ENCODE measurements at places on chromosomes 11 and 22.

GRCh38 chr22:43325176-43325575 is 18.0 kb downstream of the SCUBE1 start:
- DNase-seq: no peak

DNA sequence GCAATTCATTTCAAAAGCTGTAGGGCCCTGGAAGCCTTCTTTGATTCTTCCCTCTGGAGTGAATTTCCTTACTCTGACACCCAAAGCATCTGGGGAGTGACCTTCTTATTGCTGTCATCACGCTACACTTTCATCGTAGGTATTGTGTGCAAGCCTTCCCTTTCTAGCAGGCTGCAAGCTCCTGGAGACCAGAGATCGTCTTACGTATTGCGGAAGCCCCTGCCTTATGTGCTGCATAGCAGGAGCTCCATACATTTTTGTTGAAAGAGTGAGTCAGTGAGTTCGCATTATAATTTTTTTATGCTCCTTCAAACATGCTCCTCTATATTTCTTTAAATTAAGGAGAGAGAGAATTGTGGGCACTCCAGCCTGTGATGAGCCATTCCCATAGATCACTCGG is 21.2 kb upstream of the TMEM218 start:
- no peak for DNase-seq

DNA sequence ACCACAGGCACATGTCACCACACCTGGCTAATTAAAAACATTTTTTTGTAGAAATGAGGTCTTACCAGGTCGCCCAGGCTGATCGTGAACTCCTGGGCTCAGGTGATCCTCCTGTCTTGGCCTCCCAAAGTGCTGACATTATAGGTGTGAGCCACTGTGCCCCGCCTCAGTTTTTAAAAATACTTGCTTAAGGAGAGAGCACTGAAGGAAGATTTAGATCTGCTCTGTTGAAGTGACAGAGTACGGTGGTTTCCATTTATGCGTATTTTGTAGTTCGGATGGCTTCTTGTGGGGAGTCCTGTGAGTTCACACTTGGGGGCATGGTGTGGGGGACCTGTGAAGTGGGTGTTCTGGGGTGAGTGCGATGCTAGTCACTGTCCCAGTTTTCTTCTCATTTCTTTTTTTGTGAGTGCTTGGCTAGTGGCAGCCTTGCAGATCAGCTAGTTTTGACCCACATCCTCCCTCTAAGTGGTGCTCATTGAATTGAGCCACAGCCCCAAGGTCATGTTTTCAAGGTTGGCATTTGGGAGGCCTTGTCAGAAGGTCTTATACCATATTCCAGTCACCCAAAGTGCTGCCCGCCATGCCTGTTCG is 31.5 kb downstream of the PTPRJ start:
- DNase-seq: no peak

DNA sequence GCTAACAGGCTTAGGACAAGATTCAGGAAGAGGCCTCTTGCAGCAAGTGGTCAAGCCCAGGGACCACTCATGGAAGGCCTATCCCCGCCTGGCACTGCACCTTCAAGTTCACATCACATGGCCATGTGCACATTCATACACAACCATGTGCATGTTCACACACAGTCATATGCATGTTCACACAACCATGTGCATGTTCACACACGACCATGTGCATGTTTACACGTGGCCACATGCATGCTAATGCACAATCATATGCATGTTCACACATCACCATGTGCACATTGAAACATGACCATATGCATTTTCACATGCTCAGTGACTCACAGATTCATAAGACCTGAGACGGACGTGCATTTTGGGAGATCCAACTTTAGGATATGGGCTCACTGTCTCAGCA is 28.7 kb upstream of the IL17RA start:
- DNase-seq: no peak

DNA sequence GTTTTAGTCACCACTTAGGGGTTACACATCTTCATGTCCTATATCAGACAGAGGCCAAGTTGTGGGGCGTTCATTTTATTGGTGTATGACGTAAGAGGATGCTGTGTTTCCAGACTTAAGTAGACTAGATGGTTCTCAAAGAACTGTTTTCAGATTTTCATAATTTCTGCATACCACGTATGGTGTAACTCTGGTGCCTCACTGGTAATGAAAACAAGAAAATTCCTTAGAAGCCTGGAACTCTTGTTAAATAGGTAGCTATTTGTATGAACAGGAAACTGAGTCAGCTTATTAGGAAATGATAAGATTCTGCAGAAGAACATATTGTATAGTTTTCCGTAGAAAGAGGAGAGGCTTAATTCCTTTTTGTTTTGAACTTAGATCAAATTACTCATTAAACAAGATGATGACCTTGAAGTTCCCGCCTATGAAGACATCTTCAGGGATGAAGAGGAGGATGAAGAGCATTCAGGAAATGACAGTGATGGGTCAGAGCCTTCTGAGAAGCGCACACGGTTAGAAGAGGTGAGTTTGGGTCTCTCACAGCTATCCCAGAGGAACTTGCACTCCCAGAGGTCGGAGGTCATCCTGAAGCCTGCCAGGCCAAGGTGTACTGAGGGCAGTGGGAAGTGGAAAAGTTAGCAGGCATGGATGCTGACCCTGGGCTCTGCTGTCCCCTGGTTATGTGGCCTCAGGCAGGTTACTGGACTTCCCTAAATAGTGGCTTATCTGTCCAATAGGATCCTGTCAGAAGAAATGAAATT is 3.9 kb downstream of the CDC45 start:
- DNase-seq: no peak

DNA sequence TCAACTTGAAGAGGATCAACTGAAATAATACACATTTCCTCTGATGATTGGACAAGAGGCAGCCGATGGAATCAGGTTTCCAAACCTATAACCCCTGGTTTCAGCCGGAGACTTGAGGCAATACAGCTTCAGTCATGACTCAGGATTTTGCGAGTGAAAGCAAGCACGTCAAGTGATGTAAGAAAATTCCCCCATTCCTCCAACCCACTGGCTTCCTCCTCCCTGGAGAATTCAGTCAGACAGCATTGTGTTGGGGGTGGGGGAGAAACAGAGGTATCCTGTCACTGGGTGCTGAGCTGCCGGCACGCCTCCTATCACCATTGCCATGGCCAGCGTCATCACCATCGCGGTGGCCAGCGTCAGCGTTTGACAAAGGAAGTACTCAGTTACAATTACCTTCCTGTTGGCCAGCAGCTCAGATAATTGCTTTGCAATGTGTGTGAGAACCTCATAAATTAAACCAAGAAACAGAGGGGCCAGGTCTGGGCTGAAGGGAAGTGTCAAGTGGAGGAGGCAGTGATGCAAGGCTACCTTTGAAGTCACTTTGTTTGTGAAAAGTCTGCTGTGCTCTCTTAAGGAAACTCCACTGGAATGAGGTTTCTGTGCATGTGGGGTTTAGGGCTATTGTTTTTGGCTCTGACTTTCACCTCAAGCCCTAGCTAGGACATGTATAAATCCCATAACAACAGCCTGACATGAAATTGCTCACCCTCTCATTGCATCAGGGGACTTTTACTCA is 50.2 kb downstream of the LIF start:
- DNase-seq: no peak

DNA sequence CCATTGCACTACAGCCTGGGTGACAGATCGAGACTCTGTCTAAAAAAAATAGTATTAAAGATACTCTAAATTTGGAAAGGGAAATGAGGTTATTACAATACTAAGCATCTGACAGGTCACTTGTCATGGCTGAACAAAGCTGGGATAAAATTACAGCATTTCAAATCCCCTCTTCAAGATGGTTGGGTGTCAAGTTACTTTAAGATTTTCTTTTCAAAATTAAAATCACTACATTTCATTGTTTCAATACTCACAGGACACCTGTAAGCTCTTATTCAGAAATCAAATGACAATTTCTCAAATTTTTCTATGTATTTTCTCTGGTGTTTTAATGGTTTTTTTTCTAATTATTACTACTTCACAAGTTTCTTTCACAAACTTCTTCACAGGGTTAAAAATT is 5.7 kb downstream of the TAF1D start:
- no peak for DNase-seq

DNA sequence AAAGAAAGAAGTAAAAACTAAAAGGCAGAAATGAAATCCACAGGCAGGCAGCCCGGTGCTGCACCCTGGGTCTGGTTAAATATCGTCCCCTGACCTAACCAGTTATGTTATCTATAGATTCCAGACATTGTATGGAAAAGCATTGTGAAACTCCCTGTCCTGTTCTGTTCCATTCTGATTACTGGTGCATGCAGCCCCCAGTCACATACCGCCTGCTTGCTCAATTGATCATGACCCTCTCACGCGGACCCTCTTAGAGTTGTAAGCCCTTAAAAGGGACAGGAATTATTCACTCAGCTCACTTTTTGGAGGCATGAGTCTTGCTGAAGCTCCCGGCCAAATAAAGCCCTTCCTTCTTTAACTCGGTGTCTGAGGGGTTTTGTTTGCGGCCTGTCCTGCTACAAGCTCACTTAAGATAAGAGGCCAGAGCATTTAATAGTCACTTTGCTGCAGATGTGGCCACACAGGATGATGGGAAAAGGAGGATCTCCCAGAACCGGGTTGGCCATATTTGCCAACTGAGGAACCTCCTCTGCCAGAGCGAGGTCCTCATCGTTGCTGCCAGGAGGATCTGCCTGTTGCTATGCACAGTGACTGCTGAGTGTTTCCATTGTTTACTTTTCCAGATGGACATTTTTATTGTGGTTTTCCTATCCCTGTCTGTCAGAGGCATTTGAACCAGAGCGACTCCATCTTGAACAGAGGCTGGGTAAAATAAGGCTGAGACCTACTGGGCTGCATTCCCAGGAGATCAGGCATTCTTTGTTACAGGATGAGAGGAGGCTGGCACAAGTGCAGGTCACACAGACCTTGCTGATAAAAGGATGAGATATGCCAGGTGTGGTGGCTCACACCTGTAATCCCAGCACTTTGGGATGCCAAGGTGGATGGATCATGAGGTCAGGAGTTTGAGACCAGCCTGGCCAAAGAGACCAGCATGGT is 10.2 kb downstream of the C11orf96 start:
- no peak for DNase-seq

DNA sequence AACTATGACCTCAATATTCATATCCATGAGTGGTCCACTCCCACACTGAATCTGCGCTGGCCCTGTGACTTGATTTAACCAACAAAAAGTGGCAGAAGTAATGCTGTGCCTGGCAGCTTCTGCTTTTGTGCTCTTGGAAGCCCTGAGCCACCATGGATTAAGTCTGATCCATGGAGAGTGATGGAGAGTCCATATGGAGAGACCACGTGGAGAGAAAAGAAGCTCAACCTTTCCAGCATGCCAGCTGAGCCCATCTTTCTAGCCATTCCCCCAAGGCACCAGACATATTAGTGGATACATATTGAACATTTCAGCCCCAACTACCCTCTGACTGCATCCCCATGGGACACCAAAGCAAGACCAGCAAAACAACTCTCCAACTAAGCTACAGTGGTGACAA is 16.0 kb downstream of the LRRC55 start:
- DNase-seq: no peak

DNA sequence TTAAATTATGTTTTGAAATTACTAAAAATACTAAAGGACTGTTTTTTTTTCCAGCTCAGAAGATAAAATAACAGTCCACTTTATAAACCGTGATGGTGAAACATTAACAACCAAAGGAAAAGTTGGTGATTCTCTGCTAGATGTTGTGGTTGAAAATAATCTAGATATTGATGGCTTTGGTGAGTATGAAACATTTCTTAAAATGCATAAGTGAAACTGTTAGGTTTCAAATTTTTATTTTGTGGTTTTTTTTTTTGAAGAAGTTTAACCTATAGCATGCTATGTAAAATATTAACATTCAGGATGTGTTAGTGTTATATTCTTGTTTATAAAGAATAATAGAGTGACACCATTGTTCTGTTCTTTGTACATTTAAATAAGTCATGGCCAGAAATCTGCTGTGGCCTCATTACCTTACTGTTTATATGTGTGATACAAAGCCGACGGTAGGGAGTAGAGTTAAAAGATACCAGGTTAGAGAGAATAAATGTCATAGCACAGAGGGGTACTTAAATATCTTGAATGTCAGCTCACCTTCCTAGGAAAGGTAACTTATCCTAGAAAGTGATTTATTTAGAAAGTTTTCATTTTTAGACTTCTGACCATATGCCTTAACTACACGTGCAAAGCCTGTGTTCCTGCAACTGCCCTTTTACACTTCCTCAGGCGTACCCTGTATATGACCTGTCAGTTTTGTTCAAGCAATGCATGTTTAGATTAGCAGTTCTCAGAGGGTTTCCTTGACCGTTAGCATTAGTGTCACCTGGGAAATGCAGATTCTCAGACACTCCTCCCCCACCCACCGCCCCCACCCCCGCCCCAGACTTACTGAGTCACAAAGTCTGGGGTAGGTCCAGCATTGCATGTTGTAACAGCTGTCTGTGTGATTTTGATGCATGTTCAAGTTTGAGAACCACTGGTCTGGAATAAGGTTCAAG is 6.3 kb downstream of the FDX1 start:
- DNase-seq: no peak

- no peak for DNase-seq
These were observed 575.4 kb upstream of the LRRC4C start for GRCh38 chr11:42034826-42035225.

GRCh38 chr22:38243007-38243765 is 29.6 kb downstream of the TMEM184B start:
- DNase-seq: no peak

- DNase-seq: no peak
These were observed 46.2 kb downstream of the P4HA3 start for GRCh38 chr11:74265256-74265655.

DNA sequence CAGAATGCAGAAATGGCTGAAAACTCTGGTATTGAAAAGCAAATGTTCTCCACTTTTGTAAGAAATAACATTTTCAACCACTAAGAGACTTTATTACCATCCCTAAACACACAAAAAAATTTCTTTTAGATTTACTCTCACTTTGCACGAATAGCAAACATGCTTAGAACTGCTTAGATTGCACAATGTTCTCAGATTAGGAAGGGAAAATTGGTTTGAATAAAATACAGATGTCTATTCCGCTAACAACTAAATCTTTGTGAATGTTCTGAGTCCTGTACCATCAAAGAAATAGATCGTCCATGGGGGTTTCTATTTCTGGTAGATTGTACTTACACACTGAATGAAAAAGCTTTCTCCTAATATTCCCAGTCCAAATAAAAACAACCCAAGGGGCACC is 40.1 kb downstream of the BDNF start:
- DNase-seq: no peak

All from T-helper 1 cell (primary cell).